ENCODE measurements at places on chromosomes 6 and 20.

DNA sequence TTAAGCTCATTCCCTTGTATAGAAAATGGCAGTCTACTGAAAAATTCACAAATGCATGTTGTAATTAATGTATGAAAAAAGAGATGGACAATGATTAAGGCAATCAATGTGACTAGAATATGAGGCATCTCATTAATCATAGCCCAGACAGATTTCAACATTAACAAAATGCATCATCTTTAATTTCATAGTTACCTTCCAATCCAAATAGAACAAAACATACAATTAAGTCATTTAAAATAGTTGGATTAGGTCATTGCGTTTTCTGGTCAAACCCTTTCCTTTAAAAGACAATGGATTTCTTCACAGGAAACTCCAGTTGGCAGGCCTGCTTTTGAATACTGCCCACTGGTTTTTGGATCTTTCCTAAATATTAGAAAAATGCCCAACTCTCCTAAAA, 203.9 kb downstream of the HAO1 start:
- DNase-seq: no peak

- no peak for DNase-seq
Observed at GRCh38 chr6:24926192-24926591, 9.6 kb downstream of the RIPOR2 start.

GRCh38 chr6:120681204-120681603, 653.1 kb downstream of the TBC1D32 start:
- no peak for DNase-seq

- peak; percentile 32 for DNase-seq
Observed at GRCh38 chr6:85004361-85004995, 240.1 kb upstream of the TBX18 start.

DNA sequence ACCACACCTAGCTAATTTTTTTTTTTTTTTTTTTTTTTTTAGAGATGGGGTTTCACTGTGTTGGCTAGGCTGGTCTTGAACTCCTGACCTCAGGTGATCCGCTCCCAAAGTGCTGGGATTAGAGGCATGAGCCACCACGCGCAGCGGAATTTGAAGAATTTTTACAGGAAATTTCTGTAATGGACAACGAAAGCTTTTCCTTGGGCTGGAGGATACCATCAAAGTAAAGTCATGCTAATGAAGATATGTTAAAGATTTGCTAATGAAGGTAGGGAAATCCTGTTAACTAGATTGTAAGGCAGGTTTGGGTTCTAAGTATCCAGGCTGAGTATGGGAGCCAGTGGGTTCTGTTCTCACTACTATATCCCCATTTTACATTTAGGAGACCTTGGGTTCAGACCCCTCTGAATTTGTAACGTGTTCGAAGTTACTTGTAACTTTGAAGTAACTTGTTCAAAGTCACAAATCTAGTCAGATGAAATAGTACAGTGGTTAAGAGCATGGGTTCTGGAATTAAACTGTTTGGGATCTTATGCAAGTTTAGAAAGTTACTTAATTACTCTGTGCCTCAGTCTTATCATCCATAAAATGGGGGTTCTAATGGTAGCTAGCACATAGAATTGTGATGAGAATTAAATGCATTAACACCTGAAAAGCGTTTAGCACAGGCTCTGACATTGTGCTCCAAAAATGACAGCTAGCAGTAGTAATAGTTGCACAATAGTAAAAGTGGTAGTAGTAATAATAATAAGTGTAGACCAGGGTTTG, 123.4 kb upstream of the GPR6 start:
- no peak for DNase-seq

DNA sequence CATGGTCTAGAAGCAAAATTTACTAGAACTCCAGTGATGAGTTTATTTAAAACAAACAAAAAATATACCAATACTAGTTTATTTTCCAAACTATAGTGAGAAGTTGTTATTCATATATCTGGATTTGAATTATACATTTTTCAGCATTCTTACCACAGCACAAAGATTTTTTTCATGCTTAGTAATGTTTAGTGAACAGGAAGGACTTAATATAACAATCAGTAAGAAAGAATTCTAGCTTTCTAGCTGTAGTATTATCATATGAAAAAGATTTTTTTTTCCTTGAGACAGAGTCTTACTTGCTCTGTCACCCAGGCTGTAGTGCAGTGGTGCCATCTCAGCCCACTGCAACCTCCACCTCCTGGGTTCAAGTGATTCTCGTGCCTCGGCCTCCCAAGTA, 13.8 kb downstream of the MARCKS start:
- no peak for DNase-seq

GRCh38 chr6:56849896-56850295, 105.0 kb upstream of the BEND6 start:
- DNase-seq: peak; percentile 71

DNA sequence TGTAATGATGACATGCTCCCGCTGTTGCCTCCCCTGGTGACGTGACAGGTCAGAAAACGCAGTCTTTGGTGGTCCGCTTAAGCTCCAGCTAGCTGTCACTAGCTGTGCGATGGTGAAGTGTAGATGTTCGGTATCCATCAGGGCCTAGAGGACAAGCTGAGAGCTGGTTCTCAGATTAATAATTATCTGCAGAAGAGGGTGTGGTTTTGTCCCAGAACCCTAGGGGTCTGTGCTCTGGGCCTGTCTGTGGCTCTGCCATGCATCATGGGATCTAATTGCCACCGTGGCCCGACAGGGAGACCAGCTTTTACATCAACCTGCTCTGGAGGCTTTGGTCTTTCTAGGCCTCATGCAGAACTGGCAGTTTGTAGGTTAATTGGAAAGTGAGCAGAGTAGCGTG, 34.1 kb downstream of the ERMARD start:
- DNase-seq: no peak

- no peak for DNase-seq
Observed at GRCh38 chr6:17059850-17060249, 42.0 kb upstream of the STMND1 start.

GRCh38 chr20:60819511-60819910, 432.6 kb upstream of the CDH4 start:
- no peak for DNase-seq

DNA sequence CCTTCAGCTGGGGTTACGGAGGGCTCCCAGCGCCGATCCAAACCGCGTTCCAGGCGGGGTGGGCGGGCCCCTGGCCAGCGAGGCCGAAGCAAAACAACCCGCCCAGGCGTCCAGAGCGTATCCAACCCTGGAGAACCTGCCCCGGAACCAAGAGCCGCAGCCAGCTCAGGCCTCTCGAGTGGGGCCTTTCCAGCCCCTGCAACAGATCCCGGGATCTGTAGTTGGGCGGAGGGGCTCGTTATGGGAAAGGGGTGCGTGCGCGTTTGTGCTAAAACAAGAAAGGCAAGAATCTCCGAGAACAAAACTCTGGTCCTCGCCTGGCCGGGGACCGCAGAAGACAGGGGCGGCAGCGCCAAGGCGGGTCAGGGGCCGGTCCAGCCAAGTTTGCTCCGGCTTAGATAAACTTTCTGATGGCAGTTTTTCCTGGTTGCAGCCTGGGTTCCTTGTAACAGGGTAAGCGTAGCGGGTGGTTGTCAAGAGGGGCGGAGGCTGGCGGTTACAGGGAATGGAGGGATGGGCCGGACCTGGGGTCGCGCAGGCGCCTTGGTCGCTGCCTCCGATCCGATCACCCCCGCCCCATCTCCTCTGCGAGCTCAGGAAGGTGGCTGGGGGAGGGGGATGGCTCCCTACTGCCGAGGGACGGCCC, 448 bp upstream of the RIN2 start:
- peak; percentile 91 for DNase-seq

- peak; percentile 8 for DNase-seq
Observed at GRCh38 chr6:22657352-22657980, 88.1 kb downstream of the HDGFL1 start.

GRCh38 chr20:24619212-24619611, 149.8 kb downstream of the SYNDIG1 start:
- DNase-seq: no peak

- peak; percentile 9 for DNase-seq
Observed at GRCh38 chr6:120378582-120379220, 955.6 kb downstream of the TBC1D32 start.

- no peak for DNase-seq
Observed at GRCh38 chr6:95248499-95248898, 328.8 kb upstream of the MANEA start.

GRCh38 chr6:157615420-157615769, 207.7 kb upstream of the SNX9 start:
- peak; percentile 18 for DNase-seq

DNA sequence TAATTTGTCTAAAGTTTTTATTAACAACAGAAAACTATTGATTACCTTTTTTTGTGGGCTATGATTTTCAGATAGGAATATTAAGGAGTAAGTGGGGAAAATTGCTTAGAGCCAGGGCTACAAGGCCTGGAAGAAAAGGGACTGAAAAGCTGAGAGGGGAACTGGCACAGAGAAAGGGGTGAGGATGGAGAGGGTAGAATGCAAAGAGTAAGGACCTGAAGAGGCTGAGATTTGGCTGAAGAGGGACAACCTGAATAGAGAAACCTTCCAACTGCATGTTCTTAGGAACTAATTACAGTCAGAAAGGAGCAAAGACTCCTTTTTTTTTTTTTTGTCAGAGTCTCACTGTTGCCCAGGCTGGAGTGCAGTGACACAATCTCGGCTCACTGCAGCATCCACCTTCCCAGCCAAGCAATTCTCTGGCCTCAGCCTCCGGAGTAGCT, 16.7 kb downstream of the BTN2A1 start:
- DNase-seq: no peak

GRCh38 chr6:167331565-167331964, 6.7 kb downstream of the TTLL2 start:
- no peak for DNase-seq

DNA sequence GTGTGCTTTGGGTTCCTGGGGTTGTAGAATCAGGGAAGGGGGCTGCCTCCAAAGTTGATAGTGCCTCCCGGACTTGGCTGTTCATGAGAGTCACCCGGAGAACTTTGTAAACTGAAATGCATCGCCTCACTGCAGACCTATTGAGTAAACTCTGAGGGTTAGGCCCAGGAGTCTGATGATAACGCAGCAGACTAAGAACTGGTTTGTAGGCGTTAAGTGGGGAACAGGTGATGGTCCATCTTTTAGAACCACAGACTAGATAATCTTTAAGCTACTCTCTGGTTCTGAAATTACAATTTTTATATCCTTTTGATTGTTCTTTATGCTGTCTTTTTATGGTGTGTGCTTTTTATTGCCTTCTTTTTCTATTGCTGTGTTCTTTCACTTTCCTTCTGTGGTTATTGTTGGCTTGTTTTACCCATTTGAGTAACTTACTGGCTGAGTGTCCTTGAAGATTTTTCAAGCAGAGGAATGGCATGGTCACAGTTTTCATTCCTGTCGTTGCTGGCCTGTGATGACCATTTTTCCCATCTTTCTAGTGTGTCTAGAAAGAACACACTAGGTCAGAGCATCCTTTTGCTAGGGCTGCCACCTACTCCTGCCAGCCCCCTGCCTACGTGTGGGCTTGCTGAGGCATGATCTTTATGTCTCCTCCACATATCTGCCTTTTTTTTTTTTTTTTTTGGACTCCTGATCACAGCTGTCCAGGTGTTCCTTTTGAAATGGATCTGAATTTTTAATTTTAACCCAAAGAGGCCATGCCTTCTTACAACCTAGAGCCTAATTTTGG, 30.9 kb downstream of the LRRC1 start:
- peak; percentile 51 for DNase-seq

- no peak for DNase-seq
Observed at GRCh38 chr20:42340368-42340767, 722.2 kb upstream of the CHD6 start.

DNA sequence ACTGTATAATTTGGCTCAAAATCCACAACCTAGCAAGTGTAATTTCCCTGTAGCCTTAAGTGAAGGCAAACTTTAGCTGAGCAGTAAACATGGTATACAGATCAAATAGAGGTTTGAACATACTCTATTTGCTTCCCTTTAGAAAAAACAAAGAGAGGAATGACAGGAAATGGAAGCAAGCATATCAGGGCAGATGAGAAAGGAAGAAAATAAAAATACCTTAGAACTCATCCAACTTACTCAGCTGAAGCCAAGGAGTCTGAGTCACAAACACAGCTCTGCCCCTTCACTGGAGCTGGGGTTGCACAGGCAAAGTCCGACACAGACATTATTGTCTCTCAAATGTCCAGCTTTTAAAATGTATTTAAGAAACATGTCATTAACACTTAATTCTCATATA, 379.9 kb upstream of the IRAK1BP1 start:
- peak; percentile 33 for DNase-seq

DNA sequence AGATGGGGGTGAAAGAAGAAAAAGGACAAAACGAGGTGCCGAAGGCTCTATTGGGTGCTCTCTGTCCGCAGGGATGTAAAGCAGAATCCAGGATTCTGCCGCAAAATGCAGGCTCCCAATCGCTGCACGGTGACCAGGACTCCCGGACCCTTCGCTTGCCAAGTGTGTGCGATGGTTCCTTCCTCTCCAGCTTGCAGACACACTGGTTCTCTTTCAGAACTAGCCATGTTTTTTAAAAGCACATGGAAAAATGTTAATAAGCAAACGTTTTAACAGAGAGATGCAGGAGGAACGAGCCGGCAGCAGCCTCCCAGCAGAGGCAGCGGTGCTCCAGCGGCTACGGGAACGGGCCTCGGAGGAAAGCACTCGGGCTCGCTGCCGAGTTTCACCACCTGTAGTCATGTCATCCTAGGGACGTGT, 59.6 kb downstream of the ZNF831 start:
- no peak for DNase-seq

DNA sequence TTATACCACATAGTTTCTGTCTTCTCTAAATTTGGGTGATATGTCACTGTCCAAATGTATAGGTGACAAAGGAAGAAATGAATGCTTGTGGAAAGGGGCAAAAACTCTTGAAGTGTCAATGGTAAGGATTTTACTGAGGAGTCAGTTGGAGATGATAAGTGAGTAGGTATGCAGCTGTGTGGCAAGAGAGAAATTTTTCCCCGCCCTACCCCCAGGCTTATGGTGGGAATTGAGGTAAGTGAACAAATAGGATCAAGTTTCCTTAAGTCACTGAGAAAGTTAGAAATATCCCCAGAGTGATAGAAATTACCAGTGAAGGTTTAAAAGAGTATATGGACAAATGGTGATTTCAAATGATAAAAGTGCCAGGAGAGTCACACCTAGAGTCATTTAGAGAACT, 11.8 kb downstream of the DSE start:
- no peak for DNase-seq

DNA sequence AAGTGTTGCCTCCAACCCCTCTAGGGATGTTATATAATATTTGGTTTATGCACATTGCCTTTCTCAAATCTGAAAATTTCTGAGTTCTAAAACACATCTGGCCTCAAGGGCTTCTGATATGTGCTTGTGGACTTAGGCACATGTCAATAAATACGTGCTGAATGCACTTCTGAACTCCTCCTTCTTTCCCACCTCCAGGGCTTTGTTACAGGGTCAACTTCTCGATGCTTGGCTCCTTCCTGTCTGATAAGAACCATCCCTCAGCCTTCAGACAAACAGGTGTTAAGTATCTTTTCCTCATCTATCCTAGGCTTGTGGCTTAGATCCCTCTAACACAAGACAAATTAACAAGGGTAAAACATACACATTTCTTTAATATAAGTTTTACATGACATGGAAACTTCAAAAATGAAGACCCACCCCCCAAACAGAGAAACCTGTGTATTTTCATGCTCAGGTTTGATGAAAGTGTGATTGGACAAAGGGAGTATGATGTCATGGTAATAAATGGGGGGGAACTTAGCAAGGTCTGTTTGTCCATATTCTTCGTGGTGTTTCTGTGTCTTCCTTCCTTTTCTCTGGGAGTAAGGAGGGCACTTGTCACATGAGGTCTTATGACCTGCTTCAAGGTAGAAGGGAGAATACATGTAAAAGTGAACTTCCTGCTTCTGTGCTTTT, 326.9 kb downstream of the CD83 start:
- no peak for DNase-seq
